Retinal pigment epithelial cell (primary cell): ENCODE measurements at places on chromosomes 2 and 18.

DNA sequence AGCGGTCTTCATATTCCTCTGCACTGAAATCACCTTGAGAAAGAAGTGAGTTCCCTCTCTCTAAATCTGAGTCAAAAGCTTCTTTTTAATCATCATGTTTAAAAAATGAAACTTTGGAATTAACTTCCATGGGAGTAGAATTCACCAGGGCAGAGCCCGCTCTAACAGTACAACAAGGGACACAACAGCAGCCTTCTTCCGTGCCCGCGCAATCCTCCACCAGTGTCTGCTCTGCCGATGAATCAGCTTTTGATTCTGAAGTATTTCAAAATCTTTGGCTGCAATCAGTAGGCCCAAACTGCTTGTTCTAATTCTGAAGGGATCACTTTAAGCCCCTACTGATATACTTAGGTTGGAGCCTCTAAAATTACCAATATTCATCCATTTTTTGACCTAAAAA lies 76.9 kb downstream of the USP40 start:
- no peak for DNase-seq

DNA sequence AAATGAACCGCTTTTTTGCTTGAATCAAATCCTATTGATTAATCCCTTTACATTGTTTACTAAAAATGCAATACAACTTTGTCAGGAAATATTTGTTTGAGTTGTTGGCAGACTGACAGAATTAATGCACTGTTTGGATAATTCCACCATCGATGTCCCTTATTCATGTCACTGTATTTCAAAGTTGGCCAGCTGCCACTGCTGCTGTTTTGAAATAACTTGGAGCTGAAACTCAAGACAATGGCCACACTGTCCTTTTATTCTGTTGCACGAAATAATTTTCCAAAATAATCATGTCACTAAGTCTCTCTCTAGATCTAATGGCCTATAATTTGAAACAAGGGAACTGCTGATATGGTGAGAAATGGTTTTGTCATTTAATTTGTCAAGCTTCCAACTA lies 55.2 kb upstream of the PAX3 start:
- DNase-seq: no peak

- no peak for DNase-seq
These were observed 78.5 kb downstream of the RHOB start for GRCh38 chr2:20525041-20526035.

DNA sequence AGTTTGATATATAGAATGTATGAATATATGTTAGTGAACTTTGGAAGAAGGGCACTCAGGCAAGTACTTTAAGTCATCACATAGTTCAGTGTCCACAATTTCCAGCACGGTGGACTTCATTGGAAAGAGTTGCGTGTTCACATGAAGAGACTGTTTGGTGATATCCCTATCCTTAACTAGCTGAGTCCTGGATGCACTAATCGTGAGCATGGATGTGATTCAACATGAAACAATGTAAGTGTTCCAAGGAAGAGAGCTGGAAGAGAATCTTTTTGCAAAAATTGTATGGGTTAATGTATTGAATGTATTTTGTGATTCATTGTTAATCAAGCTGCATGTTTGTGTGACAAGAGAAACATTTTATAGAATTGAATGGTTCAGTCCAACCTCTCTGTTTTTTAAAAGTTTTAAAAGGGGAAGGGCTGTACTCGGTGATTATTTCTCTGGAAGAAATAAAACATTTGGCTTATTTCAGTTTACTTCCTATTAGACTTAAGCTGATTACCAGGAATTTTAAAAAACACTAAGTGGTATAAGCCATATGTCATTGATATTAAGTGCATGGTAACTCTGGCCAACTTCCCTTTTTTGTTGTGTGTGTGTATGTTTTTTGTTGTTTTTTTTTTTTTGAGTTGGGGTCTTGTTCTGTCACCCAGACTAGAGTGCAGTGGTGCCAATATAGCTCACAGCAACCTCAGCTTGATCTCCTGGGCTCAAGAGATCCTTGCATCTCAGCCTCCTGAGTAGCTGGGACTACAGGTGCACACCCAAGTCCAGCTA lies 8.6 kb downstream of the XRCC5 start:
- DNase-seq: no peak

DNA sequence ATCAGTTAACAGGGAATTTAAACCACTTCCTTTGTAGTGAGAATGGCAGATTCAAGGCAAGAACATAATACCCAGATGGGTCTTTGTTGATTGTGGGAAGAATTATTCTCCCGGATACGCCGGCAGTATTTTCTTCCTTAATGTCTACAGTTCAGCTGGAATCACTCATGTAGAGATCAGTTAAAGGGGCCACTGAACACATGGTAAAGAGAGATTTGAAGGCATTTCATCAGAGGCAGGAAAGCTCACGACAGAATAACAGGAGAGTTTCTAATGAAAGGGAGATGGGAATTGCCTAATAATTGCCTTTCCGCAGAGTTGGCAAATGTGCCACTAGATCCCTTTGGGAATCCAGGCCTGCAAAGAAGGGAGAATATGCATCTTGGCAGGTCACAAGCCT lies 327.7 kb upstream of the ZNF804A start:
- no peak for DNase-seq

DNA sequence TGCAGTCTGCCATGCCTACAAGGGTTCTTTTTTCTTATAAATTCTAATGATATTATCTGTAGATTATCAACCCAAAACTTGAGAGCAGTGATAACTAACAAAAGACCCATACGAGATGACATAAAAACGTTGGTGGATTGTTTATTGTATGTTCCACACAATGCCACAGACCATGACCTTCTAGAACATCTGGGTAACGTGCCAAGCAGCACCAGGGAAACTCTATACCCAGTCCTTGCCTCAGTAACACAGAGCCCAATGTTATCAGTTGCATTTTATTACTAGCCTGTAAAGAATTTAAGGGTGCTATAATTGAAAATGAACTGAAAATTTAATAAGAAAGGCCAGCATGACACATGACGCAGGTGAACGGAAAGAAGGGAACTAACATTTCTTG lies 99.1 kb upstream of the UGP2 start:
- no peak for DNase-seq

- DNase-seq: no peak
These were observed 28.4 kb downstream of the TMEM17 start for GRCh38 chr2:62477573-62477972.

- no peak for DNase-seq
These were observed 36.6 kb downstream of the ZDBF2 start for GRCh38 chr2:206311026-206311425.

DNA sequence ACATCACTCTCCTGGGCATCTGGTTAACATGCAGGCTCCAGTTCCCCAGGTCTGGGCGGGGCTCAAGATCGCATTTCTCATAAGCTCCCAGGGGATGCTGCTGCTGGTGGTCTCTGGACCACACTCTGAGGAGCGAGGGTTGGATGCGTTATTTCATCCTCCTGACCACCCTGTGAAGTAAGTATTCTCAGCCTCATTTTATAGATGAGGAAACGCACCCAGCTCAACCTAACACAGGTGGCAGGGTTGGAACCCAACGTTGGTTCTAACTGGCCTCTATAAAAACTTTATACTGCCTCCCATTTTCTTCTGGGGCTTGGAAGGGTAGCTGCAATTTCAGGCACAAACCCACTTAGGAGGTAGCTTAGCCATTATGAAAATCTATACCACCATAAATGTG lies 120.5 kb downstream of the FAM210A start:
- no peak for DNase-seq

GRCh38 chr2:161388146-161388779 lies 27.8 kb upstream of the TBR1 start:
- DNase-seq: no peak

- DNase-seq: no peak
These were observed 8.4 kb downstream of the ST8SIA5 start for GRCh38 chr18:46748466-46748865.

- no peak for DNase-seq
These were observed 231.4 kb downstream of the SEPTIN10 start for GRCh38 chr2:109382226-109382895.

GRCh38 chr2:75251896-75252295 lies 52.6 kb upstream of the TACR1 start:
- DNase-seq: no peak
